ENCODE measurements at places on chromosomes 4 and X.

DNA sequence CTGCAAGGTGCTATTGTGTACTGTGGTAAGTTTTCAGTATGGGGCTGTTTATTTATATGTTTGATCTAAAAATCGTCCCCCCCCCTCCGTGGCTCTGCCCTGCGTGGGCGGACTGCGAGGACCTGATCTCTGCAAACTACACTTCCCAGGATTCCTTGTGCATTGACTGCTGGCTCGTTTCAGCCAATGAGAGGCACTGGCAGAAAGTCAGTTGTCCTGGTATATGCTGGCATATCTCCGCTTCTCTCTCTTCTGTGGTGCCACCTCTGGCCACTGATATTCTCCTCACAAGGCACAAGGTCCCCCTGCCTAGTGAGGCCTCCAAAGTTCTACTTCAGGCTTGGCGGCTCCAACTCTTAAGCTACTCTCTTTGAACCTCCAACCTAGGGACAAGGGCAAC lies 168.8 kb upstream of the ZFP42 start:
- no peak for DNase-seq

GRCh38 chrX:39201305-39201990 lies 400.2 kb downstream of the MID1IP1 start:
- DNase-seq: no peak

GRCh38 chrX:69615779-69616456 lies at the start of gene EDA:
EDA (plus strand) TSS chrX:69616113.
- no peak for DNase-seq

- no peak for DNase-seq
These were observed 4.2 kb upstream of the MAB21L2 start for GRCh38 chr4:150577796-150578195.

DNA sequence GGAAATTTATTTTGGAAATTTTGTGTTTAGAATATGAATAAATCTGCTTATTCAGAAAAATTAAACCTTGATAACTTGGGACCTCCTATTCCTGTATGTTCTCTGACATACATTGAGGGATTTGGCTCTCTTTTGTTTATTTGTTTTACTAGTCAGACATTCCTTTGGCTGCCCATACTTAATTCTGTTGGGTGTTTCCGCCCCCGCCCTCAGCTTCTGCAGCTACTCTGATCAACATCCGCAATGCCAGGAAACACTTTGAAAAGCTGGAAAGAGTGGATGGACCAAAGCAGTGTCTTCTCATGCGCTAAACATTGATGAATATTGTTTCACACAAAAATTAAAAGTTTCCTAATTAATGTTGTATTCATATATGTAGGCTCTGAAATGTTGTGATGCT lies 40.5 kb downstream of the RRAGB start:
- no peak for DNase-seq

DNA sequence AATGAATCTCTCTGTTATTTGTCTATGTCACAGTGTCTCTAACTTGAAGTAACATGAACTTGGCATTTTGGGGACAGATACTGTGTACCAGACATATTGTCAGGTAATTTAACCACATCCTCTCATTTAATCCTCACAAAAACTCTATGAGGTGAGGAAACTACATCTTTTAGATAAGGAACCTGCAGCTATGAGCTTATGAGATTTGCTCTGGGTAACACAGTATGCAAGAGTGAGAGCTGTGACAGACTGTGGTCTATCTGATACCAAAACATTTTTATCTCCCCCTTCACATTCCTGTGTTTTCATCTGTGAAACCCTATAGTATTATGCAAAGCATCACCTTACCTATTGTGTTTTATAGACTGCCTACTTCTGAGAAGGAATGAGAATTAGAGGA lies 58.4 kb upstream of the HS3ST1 start:
- DNase-seq: no peak

GRCh38 chr4:102338405-102338804 lies 6.9 kb downstream of the SLC39A8 start:
- no peak for DNase-seq

GRCh38 chrX:18707426-18708049 lies at the start of gene PPEF1:
PPEF1 (plus strand) TSS chrX:18707645; CDS start chrX:18707781, 136 bp downstream.
- no peak for DNase-seq

DNA sequence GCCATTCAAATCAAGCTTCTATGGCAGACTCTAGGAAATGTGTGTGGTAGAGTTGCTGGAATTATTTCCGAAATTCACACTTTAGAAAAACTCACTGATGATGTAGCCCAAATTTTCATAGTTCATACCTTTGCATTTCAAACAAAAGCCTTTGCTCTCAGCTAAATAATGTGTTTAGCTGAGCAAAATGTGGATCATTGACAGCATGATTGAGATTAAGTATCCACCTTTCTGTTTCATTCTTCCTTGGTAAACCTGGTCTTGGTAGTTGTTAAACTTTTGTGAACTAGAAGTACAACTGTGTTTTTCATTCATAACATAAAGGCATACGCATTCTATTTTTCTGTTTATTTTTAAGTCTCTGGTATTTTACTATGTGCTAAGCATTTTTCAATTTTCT lies 7.2 kb downstream of the PCDH7 start:
- DNase-seq: no peak

GRCh38 chrX:68978255-68978654 lies 149.4 kb downstream of the EFNB1 start:
- no peak for DNase-seq

DNA sequence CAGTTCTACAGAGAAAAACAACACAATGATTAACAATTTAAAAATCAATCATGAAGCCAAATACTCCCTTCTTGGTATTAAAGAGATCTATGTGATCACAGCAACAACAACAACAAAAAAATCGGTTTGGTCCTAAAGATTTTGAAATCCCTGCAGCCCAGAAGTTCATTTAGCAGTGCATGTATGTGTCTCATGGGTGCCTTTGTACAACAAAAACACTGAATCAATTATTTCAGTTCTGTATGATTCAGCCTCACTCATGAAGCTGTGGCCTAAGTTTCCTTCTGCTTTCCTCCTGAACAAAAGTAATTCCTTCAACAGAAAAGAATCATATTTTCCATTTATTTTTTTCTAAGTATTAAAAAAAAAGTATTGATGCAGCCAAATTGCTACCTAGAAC lies 393.4 kb upstream of the NDST3 start:
- no peak for DNase-seq

GRCh38 chrX:119880076-119880475 lies 8.4 kb downstream of the NDUFA1 start:
- DNase-seq: no peak

GRCh38 chr4:52951016-52951415 lies 88.9 kb downstream of the RASL11B start:
- DNase-seq: no peak

- no peak for DNase-seq
These were observed 80.8 kb downstream of the NPFFR2 start for GRCh38 chr4:72112514-72113156.

DNA sequence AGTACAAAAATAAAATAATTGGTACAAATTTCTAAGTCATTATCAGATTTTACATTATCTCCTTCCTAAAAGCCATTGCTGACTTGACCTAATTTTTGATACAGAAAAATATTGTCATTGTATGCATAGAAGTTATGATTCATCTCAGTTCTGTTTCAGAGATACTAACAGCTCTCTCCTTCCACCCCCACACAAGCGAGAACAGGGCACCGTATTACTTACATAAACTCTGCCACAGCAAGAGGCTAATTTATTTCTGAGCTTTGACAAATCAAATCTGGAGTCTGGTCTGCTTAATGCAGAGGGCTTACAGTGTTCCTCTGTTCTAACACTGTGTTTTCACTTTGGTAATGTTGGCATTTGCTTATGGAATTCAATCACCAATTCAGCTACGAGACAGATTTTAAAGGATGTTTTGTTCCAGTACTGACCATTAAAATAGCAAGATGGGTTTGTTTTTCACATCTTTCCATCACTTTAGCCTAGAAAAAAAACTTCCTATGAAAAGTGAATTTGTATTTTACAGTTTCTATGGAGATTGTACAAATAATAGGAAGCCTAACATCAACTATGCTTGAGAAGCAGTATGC lies 181.8 kb downstream of the USP46 start:
- DNase-seq: no peak

DNA sequence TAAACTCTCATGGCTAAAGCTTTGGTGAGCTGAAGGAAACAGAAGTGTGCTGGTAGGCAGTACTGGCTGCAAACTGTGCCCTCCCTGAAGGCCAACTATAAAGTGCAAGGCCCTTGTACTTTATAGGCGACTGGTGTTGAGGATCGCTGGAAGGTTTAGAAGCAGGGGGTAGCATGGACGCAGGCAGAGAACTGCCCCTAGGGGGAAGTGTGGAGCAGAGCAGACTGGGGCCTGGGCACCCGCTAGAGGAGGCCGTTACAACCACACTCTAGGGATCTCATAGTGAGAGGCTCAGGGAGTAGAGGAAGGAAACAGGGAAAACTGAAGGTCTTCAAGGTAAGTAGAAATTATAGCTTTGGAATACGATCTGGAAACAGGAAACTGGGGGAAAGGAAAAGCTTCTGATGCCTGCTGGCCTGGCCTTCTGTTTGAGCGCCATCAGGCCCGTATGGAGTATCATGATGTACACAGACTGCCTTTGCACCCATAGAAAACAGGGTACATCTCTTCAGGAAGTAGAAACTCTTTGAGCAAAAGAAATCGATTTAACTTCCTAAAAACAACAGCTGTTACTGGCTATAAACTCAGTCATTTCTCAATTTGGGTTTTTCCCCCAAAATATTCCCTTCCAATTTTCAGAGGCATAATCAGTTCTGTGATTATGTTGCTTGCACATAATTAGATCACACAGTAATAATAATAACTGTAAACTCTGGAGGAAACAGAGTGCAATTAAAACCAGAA lies 23.9 kb upstream of the TMSB4X start:
- DNase-seq: peak; percentile 3

- DNase-seq: no peak
These were observed 344 bp downstream of the TMPRSS11D start for GRCh38 chr4:67883458-67883857.

DNA sequence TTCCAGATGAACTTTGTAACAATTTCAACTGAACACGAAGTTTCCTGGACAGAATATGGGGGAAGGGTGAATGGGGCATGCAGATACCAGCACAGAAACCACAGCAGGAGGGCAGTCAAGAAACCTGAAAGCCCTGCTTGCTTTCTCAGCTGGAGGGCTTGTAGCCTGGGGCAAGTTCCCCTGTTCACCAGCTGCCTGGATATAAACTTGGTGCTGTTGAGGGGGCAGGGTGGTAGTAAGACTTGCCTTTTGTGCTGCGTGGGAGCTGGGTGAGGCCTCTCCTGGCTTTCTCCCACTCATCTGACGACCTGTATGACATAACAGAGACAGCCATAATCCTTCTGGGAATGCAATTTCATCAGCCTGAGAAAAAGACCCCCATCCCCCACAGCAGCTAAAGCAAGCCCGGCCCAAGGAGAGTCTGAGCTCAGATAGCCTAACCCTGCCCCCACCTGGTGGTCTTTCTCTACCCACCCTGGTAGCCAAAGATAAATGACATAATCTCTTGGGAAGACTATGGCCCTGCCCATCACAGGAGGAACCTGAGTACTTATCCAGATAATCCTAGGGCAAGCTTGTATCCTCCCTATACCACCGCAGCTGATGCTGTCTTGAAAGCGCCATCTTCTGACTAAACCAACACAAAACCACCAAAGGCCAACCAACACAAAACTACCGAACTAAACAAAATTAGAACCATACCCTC lies 234.3 kb downstream of the LAS1L start:
- DNase-seq: no peak

GRCh38 chrX:136039968-136040367 lies 54.7 kb downstream of the SLC9A6 start:
- no peak for DNase-seq

DNA sequence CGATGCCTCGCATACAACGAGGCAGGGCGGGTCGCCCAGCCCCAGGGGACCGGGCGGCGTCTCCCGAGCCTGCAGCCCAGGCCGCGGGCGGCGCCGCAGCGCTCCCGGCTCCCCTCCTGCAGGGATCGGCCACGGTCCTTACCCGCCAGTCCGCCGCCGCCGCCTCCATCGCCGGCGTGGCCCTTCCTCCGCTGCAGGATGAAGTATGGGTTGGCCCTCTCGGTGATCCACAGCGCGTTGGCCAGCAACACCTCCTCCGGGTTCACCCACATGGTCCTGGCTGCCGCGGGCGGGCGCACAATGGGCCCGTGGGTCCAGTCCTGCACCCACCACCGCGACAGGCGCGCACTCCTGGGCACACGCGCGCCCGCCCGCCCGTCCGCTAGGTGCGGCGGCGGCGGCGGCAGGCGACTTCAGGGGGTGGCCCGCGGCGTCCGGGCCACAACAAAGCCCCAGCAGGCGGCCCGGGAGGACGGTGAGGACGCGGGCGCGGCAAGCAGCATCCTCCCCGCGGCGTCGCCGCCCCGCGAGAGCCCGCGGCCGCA lies 339 bp downstream of the TBC1D9 start:
- DNase-seq: no peak

DNA sequence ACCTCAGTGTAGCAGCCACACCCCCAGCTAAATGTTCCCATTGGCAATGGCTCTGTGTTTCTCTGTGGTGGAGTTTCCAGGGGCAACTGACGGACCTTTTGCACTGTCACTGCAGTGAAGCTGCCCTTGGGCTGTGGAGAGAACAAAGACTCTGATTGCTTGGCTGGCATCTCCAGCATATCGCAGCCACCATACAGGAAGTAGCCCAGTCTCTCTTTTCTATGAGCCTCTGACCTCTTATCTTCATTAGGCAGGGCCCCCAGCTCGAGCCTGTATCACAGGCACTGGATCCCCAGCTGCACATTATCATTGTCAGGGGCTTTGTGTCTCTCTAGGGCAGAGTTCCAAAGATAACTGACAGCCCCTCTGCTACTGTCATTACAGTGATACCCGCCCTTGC lies 483.5 kb downstream of the ARAP2 start:
- DNase-seq: no peak

- no peak for DNase-seq
These were observed 28.0 kb downstream of the ING2 start for GRCh38 chr4:183532821-183533220.

DNA sequence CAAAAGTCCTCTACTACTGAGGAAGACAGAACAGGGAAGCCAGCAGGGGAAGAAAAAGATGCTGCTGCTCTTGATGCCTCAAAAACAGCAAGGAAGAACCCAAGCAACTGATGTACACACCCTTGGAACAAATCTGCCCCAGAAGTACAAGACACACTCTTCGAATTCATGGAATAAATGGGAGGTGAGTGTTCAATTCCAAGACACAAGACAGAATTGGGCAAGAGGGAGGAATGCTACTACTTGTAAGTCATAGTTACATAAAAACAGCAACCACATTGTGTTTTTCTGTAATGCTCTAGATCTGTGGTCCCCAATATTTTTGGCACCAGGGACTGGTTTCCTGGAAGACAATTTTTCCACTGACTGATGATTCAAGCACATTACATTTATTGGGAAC lies 58.0 kb upstream of the H2AZ1 start:
- DNase-seq: no peak

GRCh38 chrX:123899701-123900100 lies 39.8 kb downstream of the XIAP start:
- DNase-seq: no peak
